Stimulated activated CD4-positive, alpha-beta T cell treated with anti-CD3 and anti-CD28 coated beads, Interleukin-12 subunit alpha, Interleukin-12 subunit beta, amount 100 ng/mL, for 4 hours (primary cell): ENCODE measurements at places on chromosomes 12 and 14.

- DNase-seq = no peak
Measured at GRCh38 chr14:26719514-26719913, 121.7 kb upstream of the NOVA1 start.

DNA sequence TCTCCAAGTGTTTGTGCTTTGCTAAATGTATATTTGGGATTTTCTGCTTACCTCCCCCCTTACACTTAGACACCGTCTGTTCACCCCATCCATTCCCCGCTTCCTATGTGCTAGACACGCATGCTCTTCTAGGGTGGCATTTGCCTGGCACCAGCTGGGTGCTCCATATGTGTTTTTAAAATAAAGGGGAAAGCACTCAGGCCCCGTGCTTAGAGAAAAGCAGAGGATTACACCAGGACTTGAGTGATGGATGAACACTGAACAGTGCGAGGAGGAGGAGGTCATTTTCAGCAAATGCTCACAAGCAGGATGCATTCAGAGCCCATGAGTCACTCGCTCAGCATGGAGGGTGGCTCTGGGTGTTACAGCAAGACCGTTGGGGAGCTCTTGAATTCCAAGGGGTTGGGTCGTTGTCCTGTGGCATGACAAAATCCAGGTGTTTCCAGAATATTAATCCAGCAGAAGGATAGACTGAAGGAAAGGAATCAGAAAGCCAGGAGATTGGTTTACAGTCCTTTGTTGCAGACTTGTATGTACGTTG, 2.9 kb upstream of the BDKRB1 start:
- DNase-seq = no peak

DNA sequence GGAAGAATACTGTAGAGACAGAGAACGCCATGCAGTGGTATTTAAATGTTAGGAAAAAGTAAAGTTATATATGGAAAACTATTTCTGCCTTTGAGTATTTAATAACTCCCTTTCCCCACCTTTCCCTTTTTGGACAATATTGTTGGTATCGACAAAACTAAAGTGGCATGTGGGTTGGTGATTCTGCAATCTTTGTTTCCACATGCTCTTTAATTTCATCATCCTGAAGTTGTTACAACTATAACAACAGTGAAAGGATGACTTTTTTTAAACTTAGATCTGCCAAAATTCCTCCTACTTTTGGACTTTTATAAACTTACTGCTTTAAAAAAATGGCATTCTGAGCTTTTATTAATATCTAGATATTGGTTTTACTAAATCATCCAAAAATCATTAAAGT, 25.3 kb downstream of the TTC8 start:
- DNase-seq = no peak

DNA sequence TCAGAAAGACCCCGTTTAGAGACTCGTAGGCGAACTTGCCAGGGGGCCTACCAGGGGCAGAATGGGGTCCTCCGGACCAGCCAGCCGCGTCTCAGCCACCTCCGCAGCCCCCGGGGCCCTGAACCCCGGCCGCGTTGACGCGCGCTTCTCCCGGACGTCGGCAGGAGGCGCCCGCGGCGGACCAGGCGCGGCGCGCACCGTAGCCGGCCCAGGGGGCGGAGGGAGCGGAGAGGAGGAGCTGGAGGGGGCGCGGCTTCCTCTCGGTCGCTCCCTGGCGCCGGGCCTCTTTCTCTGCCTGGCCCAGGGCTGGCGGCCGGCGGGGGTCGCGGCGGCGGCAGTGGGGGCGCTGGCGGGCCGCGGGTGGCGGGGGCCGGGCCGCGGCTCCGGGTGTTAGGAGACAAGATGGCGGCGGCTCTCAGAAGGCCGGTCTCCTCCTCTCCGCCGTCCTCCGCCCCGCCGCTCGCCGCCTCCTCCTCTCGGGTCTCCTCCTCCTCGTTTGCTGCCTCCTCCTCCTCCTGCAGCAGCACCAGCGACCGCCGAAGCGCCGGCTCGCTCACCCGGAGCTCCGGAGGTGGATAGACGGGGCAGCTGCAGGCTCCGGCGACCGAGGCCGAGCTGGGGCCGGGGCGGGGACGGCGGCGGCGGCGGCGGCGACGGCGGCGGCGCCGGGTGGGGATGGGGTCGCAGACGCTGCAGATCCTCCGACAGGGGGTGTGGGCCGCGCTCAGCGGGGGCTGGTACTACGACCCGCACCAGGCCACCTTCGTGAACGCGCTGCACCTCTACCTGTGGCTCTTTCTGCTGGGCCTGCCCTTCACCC, at the start of gene PCNX1:
TSS of gene PCNX1 (plus strand) at position 284 of the 820 bp plus-strand sequence. CDS start at position 676, 392 bp downstream.
- DNase-seq = peak; percentile 87

DNA sequence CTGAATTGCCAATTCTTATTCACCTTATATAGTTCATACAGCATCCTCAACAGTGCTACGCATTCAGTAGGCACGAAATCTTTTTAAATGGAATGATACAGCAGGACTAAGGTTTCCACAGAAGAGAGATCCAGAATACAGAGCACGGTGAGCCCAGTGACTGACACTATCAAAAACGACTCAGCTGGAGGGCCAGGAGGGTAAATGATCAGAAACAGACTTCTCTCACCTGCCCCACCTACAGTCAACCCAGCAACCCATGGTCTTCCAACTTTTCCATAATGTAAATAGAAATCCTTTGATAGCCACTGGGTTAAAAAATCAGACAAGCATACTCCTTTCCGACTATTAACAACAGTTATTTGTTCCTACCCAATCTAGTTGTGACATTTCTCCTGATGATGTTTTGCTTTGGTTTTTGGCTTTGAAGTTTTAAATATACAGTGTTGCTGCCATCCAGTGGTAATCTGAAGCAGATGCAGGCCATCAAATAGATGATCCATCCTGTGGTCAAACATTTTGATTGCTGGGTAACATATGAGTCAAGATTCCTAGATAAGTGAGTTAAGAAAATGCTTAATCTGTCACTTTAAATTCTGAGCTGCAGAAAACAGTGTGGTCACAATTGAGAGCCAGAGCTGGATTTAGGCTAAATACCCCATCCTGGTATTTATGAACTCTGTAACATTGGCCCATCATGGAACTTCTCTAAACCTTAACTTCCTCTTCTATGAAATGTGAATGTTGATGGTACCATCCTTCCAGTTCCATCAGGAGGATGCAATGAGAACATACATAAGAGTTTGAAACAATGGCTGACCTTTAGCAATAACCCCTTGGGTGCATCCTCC, 42.0 kb downstream of the GPHB5 start:
- no peak for DNase-seq

DNA sequence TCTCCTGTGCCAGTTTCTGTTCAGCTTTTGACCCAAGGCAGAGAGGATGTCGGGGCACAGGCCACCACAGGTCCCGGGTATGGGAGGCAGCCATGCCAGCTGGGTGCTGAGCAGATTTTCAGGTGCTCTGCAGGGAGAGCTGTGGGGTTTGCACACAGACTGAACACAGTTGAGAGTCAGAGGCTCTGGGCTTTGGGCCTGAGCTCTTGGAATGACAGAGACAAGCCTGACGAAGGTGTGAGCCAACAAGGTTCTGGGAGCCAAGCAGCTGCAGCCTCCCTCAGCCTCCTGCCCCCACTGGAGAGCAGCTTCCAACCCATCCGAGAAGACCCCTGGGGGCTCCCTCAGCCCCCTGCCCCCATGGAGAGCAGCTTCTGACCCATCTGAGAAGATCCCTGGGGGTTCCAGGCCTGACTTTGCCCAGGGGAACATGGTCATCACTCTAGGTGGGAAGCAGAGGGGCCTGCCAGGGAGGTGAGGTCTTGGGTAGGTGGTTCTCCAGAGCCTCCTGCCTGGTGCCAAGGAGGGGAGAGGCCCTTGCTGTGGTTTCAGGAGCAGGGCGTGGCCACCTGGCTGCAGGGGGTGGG, 13.8 kb downstream of the FBRSL1 start:
- DNase-seq = no peak

DNA sequence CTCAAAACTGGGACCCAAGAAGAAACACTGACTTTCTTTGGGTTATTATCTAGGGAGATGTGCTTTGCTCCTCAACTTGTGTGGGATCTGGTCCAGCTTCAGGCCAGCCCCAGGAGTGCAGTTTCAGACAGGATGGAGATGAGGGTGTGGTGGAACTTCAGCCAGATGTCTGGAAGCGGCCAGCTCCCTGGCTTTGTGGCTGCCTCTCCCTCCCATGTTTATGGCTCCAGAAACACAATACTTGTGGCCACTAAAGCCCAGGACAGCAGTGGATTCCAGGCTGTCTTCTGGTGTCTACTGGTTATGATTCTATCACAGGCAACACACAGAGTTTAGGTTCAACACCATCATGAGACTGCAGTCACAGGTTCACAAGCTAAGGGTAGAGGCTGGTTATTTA, 44.2 kb upstream of the EMP1 start:
- DNase-seq = no peak

DNA sequence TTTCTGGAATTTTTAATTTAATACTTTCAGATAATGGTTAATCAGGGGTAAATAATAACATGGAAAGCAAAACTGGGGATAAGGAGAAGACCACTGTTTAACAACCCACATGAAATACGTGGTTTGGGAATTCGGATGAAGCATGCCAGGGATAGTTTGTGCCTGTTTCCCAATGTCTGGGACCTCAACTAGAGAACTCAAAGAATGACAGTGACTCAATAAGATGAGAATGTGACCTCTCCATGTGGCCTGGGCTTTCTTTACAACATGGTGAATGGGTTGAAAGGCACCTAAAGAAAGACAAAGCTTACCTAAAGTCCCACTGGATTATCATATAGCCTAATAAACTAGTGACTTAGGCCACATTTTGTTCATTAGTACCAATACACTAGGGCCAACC, 460.3 kb upstream of the LRFN5 start:
- DNase-seq = no peak
